ENCODE measurements at places on chromosomes 16 and 17.

- DNase-seq: peak; percentile 38
Observed at GRCh38 chr16:79628501-79628975, 28.0 kb upstream of the MAF start.

- no peak for DNase-seq
Observed at GRCh38 chr16:10791048-10791447, 27.5 kb downstream of the TVP23A start.

GRCh38 chr16:78363843-78364555 lies 264.5 kb downstream of the WWOX start:
- no peak for DNase-seq

- no peak for DNase-seq
Observed at GRCh38 chr16:85281181-85281580, 168.9 kb upstream of the CIBAR2 start.

DNA sequence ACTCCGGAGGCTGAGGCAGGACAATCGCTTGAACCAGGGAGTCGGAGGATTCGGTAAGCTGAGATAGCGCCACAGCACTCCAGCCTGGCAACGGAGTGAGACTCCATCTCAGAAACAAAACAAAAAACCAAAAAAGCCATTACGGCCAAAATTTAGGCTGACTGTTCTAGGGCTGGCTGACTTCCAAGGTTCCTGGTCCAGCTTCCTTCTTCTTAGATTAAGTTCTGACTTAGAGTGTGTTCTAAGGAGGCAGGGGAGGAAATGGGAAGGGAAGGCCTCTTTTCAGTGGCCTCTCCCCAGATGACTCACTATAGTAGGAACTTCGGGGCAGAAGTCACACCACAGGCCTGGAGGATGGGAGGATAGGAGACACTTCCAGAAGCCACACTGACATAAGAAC lies 27.7 kb upstream of the CLEC18B start:
- no peak for DNase-seq

- DNase-seq: no peak
Observed at GRCh38 chr16:69029121-69029520, 76.3 kb upstream of the HAS3 start.

DNA sequence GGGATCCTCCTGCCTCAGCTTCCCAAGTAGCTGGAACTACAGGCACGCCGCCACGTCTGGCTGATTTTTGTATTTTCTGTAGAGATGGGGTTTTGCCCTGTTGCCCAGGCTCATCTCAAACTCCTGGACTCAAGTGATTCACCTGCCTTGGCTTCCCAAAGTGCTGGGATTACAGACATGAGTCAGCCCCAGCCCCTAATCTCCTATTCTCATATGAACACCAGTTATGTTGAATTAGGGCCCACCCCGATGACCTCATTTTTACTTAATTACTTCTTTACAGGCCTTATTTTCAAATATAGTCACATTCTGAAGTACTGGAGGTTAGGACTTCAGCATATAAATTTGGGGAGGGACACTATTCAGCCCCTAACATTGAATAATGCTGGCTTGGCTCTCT lies 49.2 kb downstream of the ZNRF1 start:
- no peak for DNase-seq

GRCh38 chr17:27489045-27489715 lies 32.9 kb downstream of the KSR1 start:
- no peak for DNase-seq

DNA sequence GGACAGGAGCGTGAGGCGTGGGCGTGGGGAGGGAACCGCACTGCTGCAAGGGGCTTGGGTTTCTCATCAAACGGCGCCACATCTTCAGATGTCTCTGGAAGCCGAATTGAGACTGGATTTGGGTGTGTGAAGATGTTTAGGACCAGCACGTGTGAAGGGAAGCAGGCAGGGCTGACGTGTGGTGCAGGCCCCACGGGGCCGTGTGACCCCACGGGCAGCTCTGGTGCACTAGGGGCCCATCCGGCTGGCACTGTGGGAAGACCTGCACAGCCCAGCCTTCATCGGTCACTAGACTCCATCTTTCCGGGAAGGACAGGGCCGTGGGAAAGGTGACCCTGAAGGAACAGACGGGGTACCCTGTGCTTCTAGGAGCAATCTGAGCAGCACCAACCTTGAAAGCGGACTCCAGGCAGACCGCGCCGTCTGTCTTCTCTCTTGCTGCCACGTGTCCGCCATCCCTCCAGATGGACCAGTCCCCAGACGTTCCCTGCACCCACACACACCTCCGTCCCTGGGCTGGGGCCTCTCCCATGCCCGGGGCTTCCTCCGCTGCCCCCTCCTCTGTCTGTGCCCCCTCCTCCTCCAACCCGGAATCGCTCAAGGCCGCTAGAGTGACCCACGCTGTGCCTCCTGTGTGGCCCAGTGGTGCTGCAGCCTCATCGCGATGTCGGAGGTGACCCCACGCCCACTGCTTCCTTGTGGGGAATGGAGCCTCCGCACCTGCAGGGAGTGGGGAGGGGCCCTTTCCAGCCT lies 23.4 kb upstream of the CBFA2T3 start:
- no peak for DNase-seq

GRCh38 chr17:30151471-30151870 lies 34.9 kb downstream of the NSRP1 start:
- no peak for DNase-seq

DNA sequence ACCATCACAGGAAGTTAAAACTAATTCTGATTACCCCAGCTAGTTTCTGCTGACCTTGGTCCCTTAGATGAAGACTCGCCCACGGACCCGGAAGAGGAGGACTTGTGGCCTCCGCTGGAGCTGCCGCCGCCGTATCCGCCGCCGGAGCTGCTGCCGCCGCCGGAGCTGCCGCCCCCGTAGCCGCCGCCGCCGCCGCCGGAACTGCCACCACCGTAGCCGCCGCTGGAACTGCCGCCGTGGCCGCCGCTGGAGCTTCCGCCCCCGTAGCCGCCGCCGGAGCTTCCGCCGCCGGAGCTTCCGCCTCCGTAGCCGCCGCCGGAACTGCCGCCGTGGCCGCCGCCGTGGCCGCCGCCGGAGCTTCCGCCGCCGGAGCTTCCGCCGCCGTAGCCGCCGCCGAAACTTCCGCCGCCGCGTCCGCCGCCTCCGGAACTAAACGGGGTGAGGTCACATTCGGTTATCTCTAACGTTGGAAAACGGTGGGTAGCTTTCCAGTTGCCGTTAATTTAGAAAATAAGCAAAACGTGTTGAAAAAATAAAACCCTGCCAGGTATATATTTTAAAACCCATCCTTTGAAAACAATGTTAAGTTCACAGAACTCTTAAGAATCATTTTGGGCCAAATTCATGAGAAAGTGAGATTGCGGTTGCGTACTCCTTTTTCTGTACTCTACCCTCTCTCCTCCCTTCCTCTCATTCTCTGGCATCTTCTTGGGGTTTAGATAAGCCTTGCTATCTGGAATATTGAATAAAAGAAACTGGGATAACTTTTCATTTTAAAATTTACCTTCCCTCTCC lies 3.5 kb downstream of the KRT10 start:
- DNase-seq: peak; percentile 77

GRCh38 chr16:88739977-88740726 lies 33.8 kb downstream of the CTU2 start:
- DNase-seq: no peak

- DNase-seq: no peak
Observed at GRCh38 chr17:77926981-77927380, 31.5 kb upstream of the TNRC6C start.

- no peak for DNase-seq
Observed at GRCh38 chr16:3993052-3993785, 112.7 kb upstream of the CREBBP start.

GRCh38 chr16:12356632-12357340 lies 380.3 kb downstream of the SNX29 start:
- no peak for DNase-seq

DNA sequence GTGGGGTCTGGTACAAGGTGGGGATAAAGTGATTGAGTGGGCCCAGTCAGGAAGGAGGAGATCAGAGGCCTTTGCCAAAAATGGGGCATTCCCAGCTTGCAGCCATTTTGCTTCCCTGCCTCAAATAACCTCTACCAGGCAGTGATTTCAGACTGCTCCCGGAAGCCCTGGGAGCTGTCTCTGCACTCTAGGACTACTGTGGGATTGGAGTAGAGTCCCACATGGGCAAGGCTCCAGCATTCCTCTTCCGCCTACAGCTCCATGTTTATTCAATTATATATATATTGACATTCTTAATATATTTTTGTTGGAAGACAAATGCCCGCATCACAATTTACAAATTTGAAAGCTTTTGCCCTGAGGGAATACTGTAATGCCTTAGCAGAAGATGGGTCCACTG lies 13.5 kb downstream of the SUPT6H start:
- DNase-seq: no peak

- DNase-seq: no peak
Observed at GRCh38 chr17:70563281-70563820, 394.0 kb downstream of the KCNJ2 start.

- DNase-seq: no peak
Observed at GRCh38 chr16:83578171-83578570, 229.6 kb upstream of the HSBP1 start.

DNA sequence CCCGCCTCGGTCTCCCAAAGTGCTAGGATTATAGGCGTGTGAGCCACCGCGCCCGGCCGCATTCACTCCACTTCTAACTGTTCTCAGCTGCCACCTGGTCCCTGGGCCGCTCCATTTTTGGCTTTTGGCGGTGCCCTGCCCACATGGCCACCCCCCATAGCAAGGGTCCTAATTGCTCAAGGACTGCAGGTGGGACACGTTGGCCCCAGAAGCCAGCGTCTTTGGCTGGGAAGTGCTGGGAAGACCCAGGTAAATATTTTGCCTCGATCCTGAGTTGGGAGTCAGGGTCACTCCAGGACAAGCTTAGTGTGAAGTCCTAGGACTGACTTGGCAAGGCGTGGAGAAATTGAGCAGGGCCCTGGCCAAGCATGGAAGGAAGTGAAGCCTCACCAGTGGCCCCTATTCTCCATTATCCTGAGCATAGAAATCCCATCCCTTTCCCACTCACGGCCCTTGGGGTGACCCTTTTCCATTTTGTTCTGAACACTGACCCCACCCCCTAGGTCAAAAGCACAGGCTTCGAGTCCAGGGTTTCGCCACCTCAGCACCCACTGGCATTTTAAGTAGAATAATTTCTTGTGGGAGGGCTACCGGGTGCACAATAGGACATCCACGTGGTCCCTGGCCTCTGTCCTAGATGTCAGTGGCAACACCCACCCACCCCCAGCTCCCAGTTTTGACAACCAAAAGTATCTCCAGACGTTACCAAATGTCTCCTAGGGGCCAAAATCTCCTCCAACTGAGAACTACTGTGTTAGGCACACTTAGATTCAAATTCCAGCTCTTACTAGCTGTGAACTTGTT lies 5.9 kb upstream of the WDR81 start:
- DNase-seq: no peak

DNA sequence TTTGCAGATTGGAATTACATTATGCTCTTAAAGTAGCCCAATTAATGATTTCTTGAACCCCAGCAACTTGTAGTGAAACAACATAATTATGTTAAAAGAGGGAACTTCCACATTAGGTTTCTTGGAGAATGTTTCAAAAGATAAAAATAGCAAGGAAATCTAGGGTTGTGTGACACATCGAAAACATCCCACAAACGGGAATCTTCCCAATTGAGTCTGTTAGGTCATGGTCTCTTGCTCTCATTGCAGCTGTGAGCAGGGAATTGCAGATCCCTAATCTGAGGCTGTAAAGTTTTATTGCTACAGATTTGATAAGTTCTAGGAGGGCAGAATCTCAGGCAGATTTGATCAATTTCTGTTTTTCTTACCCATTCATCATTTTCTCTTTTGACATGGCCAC lies 6.7 kb upstream of the LPO start:
- no peak for DNase-seq

DNA sequence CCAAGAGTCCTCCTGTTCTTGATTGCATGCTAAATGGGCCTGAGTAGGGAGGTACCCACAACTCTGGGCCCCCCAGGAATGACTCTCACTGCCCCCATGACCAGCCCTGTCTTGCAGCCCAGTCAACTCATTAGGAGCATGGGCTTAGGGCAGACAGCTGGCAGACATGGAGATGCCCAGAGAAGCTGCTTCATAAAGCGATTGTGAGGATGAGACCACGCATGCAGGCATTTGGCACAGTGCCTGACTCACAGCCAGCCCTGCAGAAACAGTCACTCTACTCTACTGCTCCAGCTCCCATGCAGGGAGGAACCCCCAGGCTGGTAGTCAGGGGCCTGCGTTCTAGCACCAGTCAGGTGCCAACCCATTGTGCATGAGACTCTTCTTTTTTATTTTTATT lies 8.4 kb upstream of the C16orf82 start:
- DNase-seq: no peak

DNA sequence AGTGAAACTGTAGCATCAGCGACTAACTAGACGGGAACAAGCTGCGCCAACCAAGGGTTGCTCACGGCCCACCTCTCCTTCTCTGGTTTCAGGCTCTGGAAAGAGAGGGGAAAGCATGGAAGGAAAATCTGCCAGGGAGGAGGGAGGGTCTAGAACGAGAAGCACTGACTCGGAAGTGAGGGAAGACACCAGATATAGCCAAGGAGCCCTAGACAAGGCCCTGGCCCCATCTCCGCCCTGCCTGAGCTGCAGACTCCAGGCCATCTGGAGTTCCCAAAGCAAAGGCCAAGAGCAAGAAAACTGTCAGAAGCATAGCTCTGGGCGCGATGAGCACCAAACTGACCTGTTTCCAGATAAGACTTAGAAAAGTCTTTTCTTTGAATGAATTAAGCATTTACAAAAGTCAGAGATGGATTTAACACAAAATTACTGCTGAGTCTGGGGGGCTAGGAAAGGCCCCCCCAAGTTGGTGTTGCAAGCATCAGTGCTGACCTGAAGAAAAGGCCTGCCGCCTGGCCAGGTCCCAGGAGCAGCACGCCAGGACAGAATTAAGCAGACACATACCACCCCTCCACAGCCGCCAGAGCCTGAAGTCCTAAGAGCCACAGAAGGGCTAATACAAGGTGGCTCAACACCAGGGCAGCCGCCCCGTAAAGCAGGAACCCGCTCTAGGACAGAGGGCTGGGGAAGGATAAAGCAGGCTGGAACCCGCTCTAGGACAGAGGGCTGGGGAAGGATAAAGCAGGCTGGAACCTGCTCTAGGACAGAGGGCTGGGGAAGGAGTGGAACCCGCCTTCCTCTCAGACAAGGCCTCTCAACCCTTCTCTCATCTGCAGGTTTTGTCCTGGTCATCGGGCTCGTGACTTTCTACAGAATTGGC lies 20.7 kb downstream of the TMEM204 start:
- DNase-seq: no peak

DNA sequence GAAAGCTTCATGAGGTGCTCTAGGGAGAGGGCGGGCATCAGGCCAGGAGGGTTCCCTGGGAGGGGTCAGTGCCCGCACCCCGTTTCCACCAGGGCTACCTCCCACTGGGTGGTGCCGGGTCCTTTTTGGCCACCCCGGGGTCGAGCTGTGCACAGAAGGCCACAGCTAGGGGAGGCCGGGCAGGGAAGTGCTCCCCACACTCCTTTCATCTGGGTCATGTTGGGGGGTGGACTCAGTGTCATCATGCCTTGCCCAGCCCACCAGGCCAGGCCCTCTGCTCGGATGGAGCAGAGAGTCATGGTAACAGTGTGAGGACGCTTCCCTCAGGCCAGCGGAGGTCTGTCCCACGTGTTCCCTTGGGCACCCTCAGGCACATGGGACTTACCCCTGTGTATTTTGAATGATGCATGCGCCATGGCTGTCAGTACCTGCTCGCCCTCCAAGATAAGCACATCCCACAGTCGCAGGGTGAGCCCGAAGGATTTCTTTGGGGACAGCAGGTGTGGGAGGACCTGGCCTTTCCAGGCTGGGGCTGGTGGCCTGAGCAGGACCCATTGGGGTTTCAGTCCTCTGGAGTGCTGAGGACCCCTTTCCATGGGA lies 46.4 kb downstream of the TNFRSF13B start:
- no peak for DNase-seq

Measured in stimulated activated CD8-positive, alpha-beta memory T cell treated with anti-CD3 and anti-CD28 coated beads, Interleukin-15, amount 100 ng/mL, for 4 hours (primary cell).